ENCODE measurements at places on chromosomes 12 and 14.

DNA sequence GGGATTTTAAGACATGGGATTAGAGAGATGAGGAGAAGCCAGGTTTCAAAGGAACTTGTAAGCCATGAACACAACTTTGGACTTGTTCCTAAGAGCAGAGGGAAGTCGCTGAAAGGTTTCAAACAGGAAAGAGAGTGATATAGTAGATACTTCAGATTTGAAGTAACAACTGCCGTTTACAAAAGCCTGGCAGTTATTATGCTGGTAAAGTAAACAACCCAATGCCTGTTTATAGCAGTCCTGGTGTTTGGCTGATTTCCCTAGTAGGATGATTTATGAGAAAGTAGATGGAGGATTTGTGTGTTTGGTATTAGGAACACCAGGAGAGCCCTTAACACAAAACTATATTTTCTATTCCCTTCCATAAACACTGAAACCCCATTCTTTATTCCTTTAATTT is 285.7 kb downstream of the RMST start:
- DNase-seq: no peak

DNA sequence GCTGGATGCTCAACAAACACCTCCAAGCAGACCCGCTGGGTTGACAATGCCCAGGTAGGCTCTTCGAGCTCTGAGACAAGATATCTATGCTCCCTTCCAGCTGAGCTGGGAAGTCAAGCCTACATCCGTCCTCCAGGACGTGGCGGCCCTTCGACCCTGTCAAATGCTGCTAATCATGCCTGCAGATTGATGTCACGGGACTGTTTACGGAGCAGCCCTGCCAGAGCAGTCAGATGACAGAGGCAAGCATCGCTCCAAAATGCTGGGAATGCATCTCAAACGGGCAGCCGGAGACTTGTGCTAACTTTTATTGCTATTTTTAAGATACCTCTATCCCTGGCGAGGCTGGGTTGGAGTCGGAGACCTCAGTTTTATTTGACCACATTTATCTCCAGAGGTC is 139.2 kb downstream of the NTF3 start:
- no peak for DNase-seq

DNA sequence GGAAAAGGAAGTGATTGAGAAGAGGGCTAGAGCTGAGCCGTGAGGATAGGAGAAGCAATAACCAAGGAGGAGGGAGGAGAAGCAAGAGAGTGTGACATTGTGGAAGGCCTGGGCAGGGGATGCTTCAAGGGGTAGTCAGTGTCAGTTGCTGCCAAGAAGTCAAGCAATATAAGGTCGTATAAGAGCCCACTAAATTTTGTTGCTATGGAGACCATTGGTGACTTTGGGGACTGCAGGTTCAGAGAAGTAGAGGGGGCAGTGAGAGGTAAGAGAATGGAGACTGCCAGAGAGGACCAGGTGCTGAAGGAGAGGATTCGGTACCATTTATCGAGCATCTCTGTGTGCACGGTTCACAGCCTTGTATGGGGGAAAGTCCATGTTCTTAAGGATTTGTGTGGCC is 3.1 kb upstream of the ATXN3 start:
- no peak for DNase-seq

GRCh38 chr14:55045087-55045486 is 6.4 kb upstream of the MAPK1IP1L start:
- DNase-seq: no peak

- no peak for DNase-seq
Observed at GRCh38 chr14:72611506-72611905, 282.4 kb downstream of the DPF3 start.

GRCh38 chr14:44898551-44898950 is 63.2 kb downstream of the KLHL28 start:
- no peak for DNase-seq

GRCh38 chr14:91303091-91303923 is 58.8 kb upstream of the GPR68 start:
- DNase-seq: no peak

GRCh38 chr14:104132981-104133380 is 5.4 kb upstream of the KIF26A start:
- no peak for DNase-seq

GRCh38 chr12:13044906-13045299 is 722 bp downstream of the FAM234B start:
- DNase-seq: no peak

- no peak for DNase-seq
Observed at GRCh38 chr12:116222358-116222757, 55.1 kb downstream of the MED13L start.

- no peak for DNase-seq
Observed at GRCh38 chr12:52850681-52851080, 1.9 kb upstream of the KRT78 start.

- DNase-seq: no peak
Observed at GRCh38 chr12:76874491-76875190, 4.2 kb downstream of the CSRP2 start.

Measured in stimulated activated CD8-positive, alpha-beta memory T cell treated with anti-CD3 and anti-CD28 coated beads, Interleukin-12 subunit alpha, Interleukin-12 subunit beta, amount 100 ng/mL, for 4 hours (primary cell).